ENCODE measurements at places on chromosomes 5 and 9.
A peak's percentile ranks its signal among the peaks of the same experiment; 100 is the strongest.

DNA sequence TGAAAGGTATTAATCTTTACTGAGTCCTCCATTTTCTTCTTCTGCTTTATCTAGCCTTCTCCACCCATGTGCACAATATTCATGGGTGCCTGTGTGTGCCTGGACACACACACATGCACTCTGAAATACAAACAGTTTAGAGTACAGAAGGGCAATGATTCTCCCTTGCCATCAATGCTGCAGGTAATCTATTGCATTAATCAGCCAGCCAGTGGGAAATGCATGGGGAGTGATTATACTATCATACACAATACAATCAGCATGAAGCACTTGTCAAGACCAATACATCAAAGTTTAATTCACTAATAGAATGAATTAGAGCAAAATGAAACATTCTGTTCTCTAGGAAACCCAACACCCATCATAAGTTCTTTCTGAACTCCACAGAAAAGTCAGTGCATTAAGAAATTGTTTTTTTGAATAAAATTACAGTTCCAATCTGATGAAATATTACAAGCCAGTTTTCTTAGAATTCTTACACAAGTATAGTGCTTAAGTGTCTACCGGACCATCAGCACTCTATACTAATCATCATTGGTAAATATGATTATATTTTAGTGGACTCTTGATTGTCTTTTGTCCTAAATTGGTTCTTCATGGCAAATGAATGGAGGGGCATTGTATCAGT is 172.2 kb downstream of the ZSWIM6 start:
- DNase-seq: no peak
- no peak overlapping the region for H3K27ac ChIP-seq
- no peak overlapping the region for H3K4me3 ChIP-seq
- H3K4me1 ChIP-seq: peaks cover 6% of the 10 kb centered on the region
- peaks cover 7% of the 10 kb centered on the region for H3K36me3 ChIP-seq
- H3K27me3 ChIP-seq: no peaks in the 10 kb centered on the region

DNA sequence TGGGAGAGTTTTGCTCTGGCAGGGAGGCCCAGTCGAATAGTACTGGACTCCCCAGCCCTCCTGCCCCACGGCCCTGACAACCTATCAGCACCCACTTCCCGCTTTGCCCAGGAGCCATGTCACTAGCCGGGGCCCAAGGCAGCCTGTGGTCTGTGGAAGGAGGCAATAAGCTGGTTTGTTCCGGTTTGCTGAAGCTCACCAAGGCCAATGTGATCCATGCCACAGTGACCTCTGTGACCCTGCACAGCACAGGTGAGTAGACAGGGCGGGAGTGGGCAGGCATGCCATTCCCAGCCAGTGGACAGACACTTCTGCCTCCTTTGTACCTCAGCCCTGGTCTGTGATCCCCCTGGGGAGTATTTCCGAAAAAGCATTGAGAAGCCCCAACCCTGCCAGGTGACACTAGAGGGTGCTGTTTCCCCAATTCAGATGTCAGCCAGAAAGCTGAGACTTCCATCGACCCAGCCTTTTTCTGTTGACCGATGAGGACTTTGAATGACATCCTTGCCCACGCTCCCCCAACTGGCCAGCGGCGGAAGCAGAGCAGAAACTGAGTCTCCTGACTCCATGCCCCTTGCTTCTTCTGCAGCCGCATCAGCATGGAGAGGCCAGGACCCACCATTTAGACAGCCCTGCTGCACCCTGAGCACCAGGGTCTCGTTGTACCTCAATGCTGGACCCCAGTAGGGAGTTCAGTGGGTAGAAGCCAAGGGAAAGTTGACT is 9.6 kb downstream of the PCYOX1L start:
- H3K27ac ChIP-seq: peak overlapping the region; percentile 46
- no peak for DNase-seq
- H3K4me3 ChIP-seq: no peak overlapping the region
- no peaks in the 10 kb centered on the region for H3K27me3 ChIP-seq

- H3K36me3 ChIP-seq: no peaks in the 10 kb centered on the region
- H3K4me3 ChIP-seq: no peak overlapping the region
- H3K27me3 ChIP-seq: no peaks in the 10 kb centered on the region
- no peaks in the 10 kb centered on the region for H3K4me1 ChIP-seq
- DNase-seq: no peak
- no peak overlapping the region for H3K27ac ChIP-seq
These were observed 141.0 kb downstream of the AGTPBP1 start for GRCh38 chr9:85600675-85601263.

- DNase-seq: no peak
- peaks cover 12% of the 10 kb centered on the region for H3K27me3 ChIP-seq
- H3K4me1 ChIP-seq: peaks cover 10% of the 10 kb centered on the region
- H3K4me3 ChIP-seq: peak within 1 kb of the TSS; percentile 51
- peak within 1 kb of the TSS; percentile 55 for H3K27ac ChIP-seq
- H3K36me3 ChIP-seq: no peaks in the 10 kb centered on the region
These were observed at the start of gene RGS3 for GRCh38 chr9:113463418-113464285. RGS3 (plus strand) TSS chr9:113463727; CDS start chr9:113463803, 76 bp downstream.

GRCh38 chr9:38126730-38127129 is 57.7 kb upstream of the SHB start:
- H3K27me3 ChIP-seq: no peaks in the 10 kb centered on the region
- no peak for DNase-seq
- H3K36me3 ChIP-seq: no peaks in the 10 kb centered on the region
- no peak overlapping the region for H3K27ac ChIP-seq

- no peak overlapping the region for H3K4me3 ChIP-seq
- no peaks in the 10 kb centered on the region for H3K27me3 ChIP-seq
- H3K36me3 ChIP-seq: no peaks in the 10 kb centered on the region
These were observed 141.9 kb upstream of the EFNA5 start for GRCh38 chr5:107812570-107813141.

- peaks cover under 1% of the 10 kb centered on the region for H3K27me3 ChIP-seq
- no peak overlapping the region for H3K27ac ChIP-seq
- no peak overlapping the region for H3K4me3 ChIP-seq
These were observed 65.4 kb upstream of the STK32A start for GRCh38 chr5:147169399-147169798.

GRCh38 chr5:128196080-128196479 is 112.5 kb downstream of the SLC12A2 start:
- no peak overlapping the region for H3K4me3 ChIP-seq
- H3K36me3 ChIP-seq: no peaks in the 10 kb centered on the region
- DNase-seq: no peak
- H3K4me1 ChIP-seq: peaks cover 6% of the 10 kb centered on the region
- no peaks in the 10 kb centered on the region for H3K27me3 ChIP-seq

GRCh38 chr9:112170235-112170634 is 4.9 kb downstream of the SUSD1 start:
- DNase-seq: no peak
- peaks cover 22% of the 10 kb centered on the region for H3K4me1 ChIP-seq
- no peaks in the 10 kb centered on the region for H3K36me3 ChIP-seq

DNA sequence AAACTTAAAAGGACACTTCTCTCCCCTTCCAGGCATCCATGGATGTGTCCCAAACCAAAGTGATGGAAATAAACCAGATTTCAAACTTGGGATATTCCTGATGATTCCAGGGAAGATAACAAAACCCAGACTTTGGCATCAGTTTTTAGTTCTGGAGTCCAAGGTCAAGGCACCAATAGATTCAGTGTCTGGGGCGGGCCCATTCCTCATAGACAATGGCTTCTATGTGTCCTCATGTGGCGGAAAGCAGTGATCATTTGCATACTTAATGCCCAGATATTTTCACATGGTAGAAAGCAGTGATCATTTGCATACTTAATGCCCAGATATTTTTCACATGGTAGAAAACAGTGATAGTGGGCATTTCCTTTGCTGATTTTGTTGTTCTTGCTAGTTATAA is 151.4 kb upstream of the DAP start:
- no peaks in the 10 kb centered on the region for H3K27me3 ChIP-seq
- DNase-seq: no peak
- no peaks in the 10 kb centered on the region for H3K36me3 ChIP-seq

DNA sequence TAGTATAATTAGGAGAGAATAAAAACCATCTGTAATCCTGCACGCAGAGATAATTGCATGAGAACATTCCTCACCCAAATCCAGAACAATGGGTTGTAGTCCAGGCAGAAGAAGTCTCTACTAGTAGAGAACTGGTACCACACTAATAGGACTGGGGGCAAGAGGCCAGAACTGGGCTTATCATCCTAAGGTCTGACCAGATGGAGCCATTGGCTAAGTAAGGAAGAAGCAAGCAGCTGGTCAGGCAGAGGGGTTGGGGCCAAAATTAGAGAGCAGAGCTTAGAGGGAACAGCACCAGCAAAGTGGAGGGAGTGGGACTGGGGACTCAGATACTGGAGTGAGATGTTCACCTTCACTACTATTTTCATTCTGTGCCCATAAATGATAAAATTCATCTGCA is 35.4 kb upstream of the MAP1B start:
- no peak overlapping the region for H3K4me3 ChIP-seq
- no peak for DNase-seq
- H3K27ac ChIP-seq: no peak overlapping the region
- no peaks in the 10 kb centered on the region for H3K27me3 ChIP-seq
- H3K36me3 ChIP-seq: no peaks in the 10 kb centered on the region

- H3K27me3 ChIP-seq: no peaks in the 10 kb centered on the region
- DNase-seq: no peak
- H3K4me1 ChIP-seq: no peaks in the 10 kb centered on the region
- no peak overlapping the region for H3K4me3 ChIP-seq
- H3K36me3 ChIP-seq: no peaks in the 10 kb centered on the region
- peak overlapping the region; percentile 64 for H3K27ac ChIP-seq
These were observed 330.7 kb downstream of the ADGRV1 start for GRCh38 chr5:90889325-90889600.

DNA sequence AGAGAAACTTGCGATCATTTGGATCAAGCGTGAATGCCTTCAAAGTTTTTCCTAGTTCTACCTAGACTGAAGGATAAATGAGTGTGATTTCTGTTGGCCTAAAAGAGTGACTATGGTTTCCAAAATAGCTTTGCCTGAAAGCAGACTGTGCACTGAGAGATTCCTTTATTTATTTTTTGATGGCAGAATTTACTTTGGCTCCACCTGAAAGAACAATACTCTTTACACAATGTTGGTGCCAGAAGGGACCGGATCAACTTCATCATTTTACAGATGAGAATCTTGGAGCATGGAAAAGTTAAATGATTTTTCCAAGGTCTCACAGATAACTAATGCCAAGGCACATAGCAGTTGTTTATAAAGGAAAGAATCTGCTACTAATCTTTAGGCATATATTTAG is 199.6 kb downstream of the KCTD16 start:
- H3K27me3 ChIP-seq: no peaks in the 10 kb centered on the region
- no peak overlapping the region for H3K27ac ChIP-seq
- H3K4me1 ChIP-seq: no peaks in the 10 kb centered on the region
- no peak overlapping the region for H3K4me3 ChIP-seq
- no peaks in the 10 kb centered on the region for H3K36me3 ChIP-seq

- no peaks in the 10 kb centered on the region for H3K27me3 ChIP-seq
- H3K4me1 ChIP-seq: peaks cover 4% of the 10 kb centered on the region
- no peak overlapping the region for H3K27ac ChIP-seq
These were observed 13.6 kb upstream of the VDAC1 start for GRCh38 chr5:134018154-134018985.

DNA sequence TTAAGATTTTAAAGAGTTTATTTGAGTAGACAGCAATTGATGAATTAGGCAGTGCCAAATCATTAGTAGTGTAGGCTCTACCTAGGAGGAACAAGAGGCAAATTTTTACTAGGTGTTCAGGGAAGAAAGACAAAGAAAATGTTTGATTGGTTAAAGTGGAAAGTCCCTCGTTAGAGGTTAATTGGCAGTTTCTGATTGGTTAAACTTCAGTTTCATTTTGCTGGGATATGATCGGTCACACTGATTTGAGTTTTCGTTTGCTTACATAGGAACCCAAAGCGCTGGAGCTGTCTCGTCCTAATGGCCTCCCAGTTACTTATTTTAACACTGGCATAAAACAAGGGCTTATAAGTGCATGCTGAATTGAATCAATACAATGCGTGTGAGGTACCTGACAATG is 15.1 kb downstream of the DMAC1 start:
- no peak overlapping the region for H3K4me3 ChIP-seq
- no peaks in the 10 kb centered on the region for H3K4me1 ChIP-seq
- no peaks in the 10 kb centered on the region for H3K36me3 ChIP-seq
- H3K27ac ChIP-seq: no peak overlapping the region
- H3K27me3 ChIP-seq: no peaks in the 10 kb centered on the region

DNA sequence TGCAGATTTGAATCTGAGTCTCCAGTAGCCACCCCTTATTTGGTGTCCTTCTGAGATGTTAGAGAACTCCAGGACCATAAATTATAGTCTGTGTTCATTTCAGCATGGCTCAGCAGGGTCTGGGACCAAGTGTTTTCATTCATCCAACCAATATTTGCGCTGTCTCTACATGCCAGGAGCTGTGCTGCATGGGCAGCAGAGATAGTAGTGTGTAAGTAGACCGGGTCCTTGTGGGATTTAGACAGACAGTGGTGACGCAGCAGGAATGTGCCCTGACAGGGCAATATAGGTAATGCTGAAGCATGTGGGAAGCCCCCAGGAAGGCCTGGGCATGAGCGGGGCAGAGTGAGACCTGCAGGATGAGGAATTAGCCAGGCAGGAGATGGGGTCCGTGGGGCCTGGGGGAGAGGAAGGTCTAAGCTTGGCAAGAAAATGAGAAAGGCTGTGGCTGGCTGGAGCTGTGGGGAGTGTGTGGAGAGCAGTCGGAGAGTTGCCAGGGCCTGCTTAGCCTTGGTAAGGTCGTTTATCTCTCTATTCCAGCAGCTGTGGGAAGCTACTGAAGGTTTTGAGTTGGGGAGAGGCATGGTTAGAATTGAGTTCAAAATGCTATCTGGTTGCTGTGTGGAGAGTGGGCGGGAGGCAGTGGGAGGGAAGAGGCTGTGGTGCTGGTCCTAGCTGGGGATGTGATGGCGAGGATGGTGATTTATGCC is 16.8 kb downstream of the STXBP1 start:
- H3K36me3 ChIP-seq: no peaks in the 10 kb centered on the region
- H3K4me1 ChIP-seq: peaks cover 12% of the 10 kb centered on the region
- no peaks in the 10 kb centered on the region for H3K27me3 ChIP-seq
- no peak overlapping the region for H3K4me3 ChIP-seq

- no peaks in the 10 kb centered on the region for H3K36me3 ChIP-seq
- no peak for DNase-seq
- no peaks in the 10 kb centered on the region for H3K27me3 ChIP-seq
These were observed 88.5 kb downstream of the PRR16 start for GRCh38 chr5:120552638-120553037.

- no peak overlapping the region for H3K27ac ChIP-seq
- H3K4me3 ChIP-seq: no peak overlapping the region
- DNase-seq: no peak
- peaks cover 28% of the 10 kb centered on the region for H3K4me1 ChIP-seq
These were observed 91.2 kb downstream of the ARRDC3 start for GRCh38 chr5:91291628-91292569.

DNA sequence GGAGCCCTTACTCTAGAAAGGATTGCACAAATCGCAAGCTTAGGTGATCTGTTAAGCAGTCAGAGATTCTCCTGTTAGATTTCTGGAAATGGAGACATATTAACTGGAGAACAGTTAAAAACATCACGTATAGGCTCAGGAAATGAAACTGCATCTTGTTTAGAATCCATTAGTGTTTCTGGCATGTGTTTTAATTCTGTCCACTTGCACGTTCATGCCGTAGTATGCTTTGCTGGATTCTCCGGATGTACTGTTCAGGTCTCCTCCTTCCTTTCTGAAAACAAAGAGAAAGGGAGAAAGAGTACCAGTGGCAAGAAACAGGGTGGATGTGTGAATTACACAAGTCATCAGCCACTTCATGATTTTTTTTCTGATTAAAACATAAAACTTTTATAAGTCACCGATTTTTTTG is 2.5 kb upstream of the RGMB start:
- no peaks in the 10 kb centered on the region for H3K27me3 ChIP-seq
- peak overlapping the region; percentile 92 for H3K27ac ChIP-seq
- DNase-seq: no peak
- H3K4me3 ChIP-seq: peak overlapping the region; percentile 55
- H3K4me1 ChIP-seq: peaks cover 10% of the 10 kb centered on the region

Measured in esophagus squamous epithelium (tissue), 5 donors.